ENCODE measurements at places on chromosomes 7 and 10. TPM values are rescaled to one million over a fixed set of nuclear protein-coding genes. Genes with fewer than 3 reads are reported as not detected.

DNA sequence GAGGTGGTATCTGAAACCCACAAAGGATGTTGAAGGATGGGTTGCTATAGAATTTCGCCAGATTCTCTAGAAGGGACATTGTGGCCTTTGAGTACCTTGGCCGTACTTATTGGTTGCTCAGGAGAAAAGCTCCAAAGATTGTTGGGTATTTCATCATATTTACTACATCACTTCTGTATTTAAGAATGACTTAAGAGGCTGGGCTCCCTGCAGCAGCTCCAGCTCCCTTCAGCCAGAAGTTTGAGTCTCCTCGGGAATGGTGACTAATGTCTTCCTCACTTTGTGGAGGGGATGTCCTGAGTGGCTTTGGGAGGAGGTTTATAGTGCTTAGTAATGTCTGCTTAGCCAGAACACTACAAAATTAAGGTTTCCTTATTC, 18.1 kb downstream of the MINDY4 start:
- no peak overlapping the region for H3K4me3 ChIP-seq
- no peak overlapping the region for H3K27ac ChIP-seq
- no peak for DNase-seq

- H3K27ac ChIP-seq, result no peak overlapping the region
- H3K36me3 ChIP-seq, result peaks cover 12% of the 10 kb centered on the region
- DNase-seq, result no peak
- H3K4me1 ChIP-seq, result no peaks in the 10 kb centered on the region
Measured at GRCh38 chr7:6160191-6160623, 112.2 kb downstream of the CYTH3 start.

DNA sequence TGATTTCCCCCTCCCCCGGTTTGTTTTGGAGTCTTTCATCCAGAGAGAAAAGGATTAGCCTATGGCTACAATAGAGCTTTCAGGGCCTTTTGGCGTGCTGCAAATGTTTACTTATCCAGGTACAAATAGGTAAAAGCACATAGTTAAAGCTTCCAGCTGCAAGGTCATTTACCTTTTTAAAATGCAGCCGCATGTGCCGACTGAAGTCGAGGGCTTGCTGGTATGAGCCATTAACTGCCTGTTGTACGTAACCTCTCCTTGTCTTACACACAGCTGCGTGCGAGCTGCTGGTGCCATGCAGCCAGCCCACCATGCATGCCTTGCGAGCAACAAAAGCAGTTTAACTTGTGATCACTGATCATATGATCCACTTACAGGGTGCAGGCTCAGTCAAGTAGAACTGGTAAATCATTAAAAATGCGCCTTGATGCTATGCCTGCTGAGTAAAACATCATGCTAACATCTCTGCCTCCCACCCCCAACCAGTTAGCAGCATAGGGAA, 866.4 kb downstream of the LRMDA start:
- no peaks in the 10 kb centered on the region for H3K36me3 ChIP-seq
- no peaks in the 10 kb centered on the region for H3K4me1 ChIP-seq
- H3K27me3 ChIP-seq, result peaks cover 10% of the 10 kb centered on the region
- H3K27ac ChIP-seq, result no peak overlapping the region
- H3K4me3 ChIP-seq, result no peak overlapping the region

GRCh38 chr10:119301397-119301796, 94.0 kb downstream of the GRK5 start:
- H3K36me3 ChIP-seq, result no peaks in the 10 kb centered on the region
- no peak overlapping the region for H3K4me3 ChIP-seq
- DNase-seq, result no peak
- peak overlapping the region; percentile 70 for H3K27ac ChIP-seq
- peaks cover 72% of the 10 kb centered on the region for H3K4me1 ChIP-seq

- no peak for DNase-seq
- no peak overlapping the region for H3K4me3 ChIP-seq
- no peaks in the 10 kb centered on the region for H3K4me1 ChIP-seq
- no peaks in the 10 kb centered on the region for H3K36me3 ChIP-seq
- no peaks in the 10 kb centered on the region for H3K27me3 ChIP-seq
- H3K27ac ChIP-seq, result no peak overlapping the region
Measured at GRCh38 chr10:25694971-25695370, 239.1 kb upstream of the MYO3A start.

GRCh38 chr10:50244201-50244600, 7.1 kb downstream of the ASAH2 start:
- no peak overlapping the region for H3K27ac ChIP-seq
- DNase-seq, result no peak
- H3K27me3 ChIP-seq, result peaks cover 16% of the 10 kb centered on the region
- H3K36me3 ChIP-seq, result no peaks in the 10 kb centered on the region

- H3K4me1 ChIP-seq, result no peaks in the 10 kb centered on the region
- no peaks in the 10 kb centered on the region for H3K36me3 ChIP-seq
- DNase-seq, result no peak
- no peak overlapping the region for H3K27ac ChIP-seq
Measured at GRCh38 chr7:126637538-126637937, 615.2 kb downstream of the GRM8 start.

DNA sequence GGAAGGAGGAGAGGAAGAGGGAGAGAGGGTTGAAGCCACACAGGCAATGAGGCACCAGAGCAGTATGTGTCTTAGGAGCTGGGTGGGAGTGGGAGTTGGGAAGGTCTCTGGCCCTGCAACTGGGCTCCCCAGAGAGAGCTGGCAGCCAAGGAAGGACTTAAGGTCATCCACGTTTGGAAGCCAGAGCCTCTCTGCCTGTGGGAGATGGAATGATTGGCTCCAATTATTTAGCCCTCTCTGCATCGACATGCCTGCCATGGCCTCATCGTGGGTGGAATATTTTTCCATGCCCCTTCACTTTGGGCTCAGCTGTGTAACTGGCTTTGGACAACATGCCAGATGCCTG, 478.5 kb downstream of the RPS24 start:
- no peak overlapping the region for H3K27ac ChIP-seq
- no peaks in the 10 kb centered on the region for H3K36me3 ChIP-seq
- H3K4me3 ChIP-seq, result no peak overlapping the region
- H3K27me3 ChIP-seq, result no peaks in the 10 kb centered on the region

DNA sequence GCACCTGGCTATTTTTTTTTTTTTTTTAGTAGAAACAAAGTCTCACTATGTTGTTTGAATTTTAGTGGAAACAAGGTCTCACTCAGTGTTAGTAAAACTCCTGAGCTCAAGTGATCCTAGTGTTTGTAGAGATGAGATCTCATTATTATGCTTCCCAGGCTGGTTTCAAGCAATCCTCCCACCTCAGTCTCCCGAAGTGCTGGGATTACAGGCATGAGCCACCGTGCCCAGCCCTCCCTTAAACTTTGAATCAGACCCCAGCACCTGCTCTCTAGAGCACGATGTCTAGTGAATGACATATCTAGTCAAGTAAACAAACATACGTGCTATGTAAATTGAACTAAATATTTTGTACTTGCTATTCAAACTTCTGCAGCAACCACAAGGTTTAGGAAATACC, 105.6 kb upstream of the MYO3A start:
- no peaks in the 10 kb centered on the region for H3K27me3 ChIP-seq
- H3K4me1 ChIP-seq, result no peaks in the 10 kb centered on the region
- DNase-seq, result no peak
- H3K36me3 ChIP-seq, result no peaks in the 10 kb centered on the region
- H3K4me3 ChIP-seq, result no peak overlapping the region

DNA sequence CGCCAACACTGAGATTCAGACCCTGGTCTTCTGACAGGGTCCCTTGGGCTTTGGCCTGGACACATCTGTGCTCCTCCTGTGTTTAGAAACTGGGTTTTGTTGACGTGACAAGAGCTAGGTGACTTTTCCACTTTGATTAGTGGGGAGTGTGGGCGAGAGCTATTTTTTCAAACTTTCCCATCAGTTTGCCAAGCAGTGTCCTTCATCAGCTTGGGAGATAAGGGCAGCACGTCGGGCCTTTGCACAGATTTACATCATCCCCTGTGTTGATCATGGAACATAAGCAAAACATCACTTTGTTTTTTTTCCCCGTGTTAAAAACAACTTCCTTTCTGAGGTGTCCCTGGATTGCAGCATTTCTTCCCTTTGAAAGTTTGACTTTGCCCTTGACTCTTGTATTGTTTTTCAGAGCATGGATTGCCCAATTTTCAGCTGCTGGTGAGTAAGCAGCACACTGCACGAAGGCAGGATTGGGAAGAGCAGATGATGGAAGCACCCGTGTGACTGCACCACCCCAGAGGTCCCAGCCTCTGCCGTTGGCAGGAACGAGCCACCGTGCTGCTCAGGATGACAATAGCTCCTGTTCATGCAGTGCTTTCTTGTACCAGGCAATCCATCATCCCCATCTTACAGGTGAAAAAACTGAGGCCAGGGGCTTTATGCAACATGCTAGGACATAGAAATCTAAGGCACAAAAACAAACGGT, 6.4 kb upstream of the IGFBP1 start:
- H3K27me3 ChIP-seq, result peaks cover 7% of the 10 kb centered on the region
- no peak overlapping the region for H3K27ac ChIP-seq
- no peak overlapping the region for H3K4me3 ChIP-seq
- no peaks in the 10 kb centered on the region for H3K36me3 ChIP-seq
- no peaks in the 10 kb centered on the region for H3K4me1 ChIP-seq

DNA sequence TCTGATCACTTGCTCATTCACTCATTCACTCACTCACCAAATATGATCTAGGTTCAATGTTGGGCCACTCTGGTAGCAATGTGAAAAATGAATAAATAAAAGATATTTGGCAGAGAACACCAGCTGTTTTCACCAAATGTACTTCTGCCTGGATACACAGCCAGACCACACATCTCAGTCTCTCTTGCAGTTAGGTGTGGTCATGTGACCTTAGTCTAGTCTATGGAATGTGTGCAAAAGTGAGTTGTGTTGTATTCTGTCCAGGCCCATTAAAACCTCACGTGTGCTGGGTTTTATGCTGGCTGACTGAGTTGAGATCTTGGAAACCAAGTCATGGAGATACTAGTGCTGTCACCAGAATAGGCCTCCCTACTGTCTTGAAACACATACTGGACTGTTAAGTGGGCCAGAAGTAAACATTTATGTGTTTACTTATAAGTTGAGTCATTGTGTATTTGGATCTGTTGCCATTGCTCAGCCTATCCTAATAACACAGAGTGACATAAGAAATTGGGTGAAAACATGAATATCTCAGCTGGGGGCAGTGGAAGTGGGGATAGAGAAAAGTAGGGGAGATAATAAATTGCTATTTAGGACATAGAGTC, 145.5 kb downstream of the PTEN start:
- no peak overlapping the region for H3K27ac ChIP-seq
- H3K4me1 ChIP-seq, result no peaks in the 10 kb centered on the region
- H3K27me3 ChIP-seq, result no peaks in the 10 kb centered on the region
- H3K36me3 ChIP-seq, result no peaks in the 10 kb centered on the region
- DNase-seq, result peak; percentile 38
- H3K4me3 ChIP-seq, result no peak overlapping the region

- peaks cover 10% of the 10 kb centered on the region for H3K4me1 ChIP-seq
- no peak overlapping the region for H3K4me3 ChIP-seq
- no peak overlapping the region for H3K27ac ChIP-seq
Measured at GRCh38 chr10:123000155-123000554, 8.4 kb downstream of the IKZF5 start.

- no peak overlapping the region for H3K27ac ChIP-seq
- no peaks in the 10 kb centered on the region for H3K27me3 ChIP-seq
- no peak for DNase-seq
- H3K4me1 ChIP-seq, result no peaks in the 10 kb centered on the region
- H3K36me3 ChIP-seq, result no peaks in the 10 kb centered on the region
Measured at GRCh38 chr7:147923841-147924240, 666.7 kb upstream of the C7orf33 start.

- DNase-seq, result no peak
- no peak overlapping the region for H3K27ac ChIP-seq
- H3K27me3 ChIP-seq, result peaks cover 2% of the 10 kb centered on the region
- no peaks in the 10 kb centered on the region for H3K4me1 ChIP-seq
Measured at GRCh38 chr7:77335581-77335980, 80.6 kb downstream of the GSAP start.

- peaks cover 13% of the 10 kb centered on the region for H3K4me1 ChIP-seq
- peaks cover 5% of the 10 kb centered on the region for H3K36me3 ChIP-seq
- DNase-seq, result no peak
- no peak overlapping the region for H3K27ac ChIP-seq
- H3K27me3 ChIP-seq, result no peaks in the 10 kb centered on the region
Measured at GRCh38 chr10:43205681-43206390, 61.0 kb downstream of the RASGEF1A start.

DNA sequence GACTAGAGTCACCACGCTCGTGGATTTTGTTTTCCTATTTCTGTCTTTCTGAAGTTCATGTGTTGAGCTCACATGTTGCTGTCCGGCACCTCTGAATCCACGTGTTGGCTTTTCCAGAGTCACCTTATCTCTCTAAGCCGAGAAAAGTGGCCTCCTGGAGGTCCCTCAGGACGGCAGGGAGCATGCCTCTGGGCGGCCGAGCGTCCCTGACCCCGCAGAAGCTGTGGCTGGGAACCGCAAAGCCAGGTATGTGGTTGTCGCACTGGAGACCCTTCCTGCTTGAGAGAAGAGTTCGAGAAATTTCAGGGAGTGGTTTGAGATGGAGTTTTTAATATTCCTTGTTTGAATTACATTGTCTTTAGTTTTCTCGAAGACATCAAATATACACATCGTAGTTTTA, 12.6 kb downstream of the IQCE start:
- no peaks in the 10 kb centered on the region for H3K4me1 ChIP-seq
- H3K27ac ChIP-seq, result no peak overlapping the region
- H3K36me3 ChIP-seq, result no peaks in the 10 kb centered on the region
- no peak overlapping the region for H3K4me3 ChIP-seq
- no peaks in the 10 kb centered on the region for H3K27me3 ChIP-seq
- DNase-seq, result no peak

GRCh38 chr7:99143853-99144672, at the start of gene SMURF1:
SMURF1 (minus strand) TSS chr7:99144108; CDS start chr7:99143780, 328 bp downstream.
- no peaks in the 10 kb centered on the region for H3K27me3 ChIP-seq
- H3K27ac ChIP-seq, result peak within 1 kb of the TSS; percentile 93
- H3K36me3 ChIP-seq, result peaks cover 2% of the 10 kb centered on the region

- DNase-seq, result no peak
- no peak overlapping the region for H3K4me3 ChIP-seq
- H3K36me3 ChIP-seq, result no peaks in the 10 kb centered on the region
- H3K27me3 ChIP-seq, result peaks cover 9% of the 10 kb centered on the region
- no peaks in the 10 kb centered on the region for H3K4me1 ChIP-seq
Measured at GRCh38 chr10:121684276-121684675, 86.0 kb upstream of the FGFR2 start.

The NUPR2 gene
- not detected for total RNA-seq

The DYDC1 gene
- not detected for total RNA-seq

The C7orf57 gene
- total RNA-seq, result 3.2 TPM

The TACC2 gene
- 133 TPM for total RNA-seq

The OR2A5 gene
- total RNA-seq, result not detected

The FBXL13 gene
- 2.5 TPM for total RNA-seq

The SEMA3C gene
- 232 TPM for total RNA-seq

The CARD11 gene
- total RNA-seq, result 0.82 TPM

The CELF2 gene
- 0.44 TPM for total RNA-seq

The SMARCD3 gene
- total RNA-seq, result 27.8 TPM

The TEX36 gene
- total RNA-seq, result not detected

The KCNMA1 gene
- 91.9 TPM for total RNA-seq
